ENCODE measurements at places on chromosomes 5 and 9.

DNA sequence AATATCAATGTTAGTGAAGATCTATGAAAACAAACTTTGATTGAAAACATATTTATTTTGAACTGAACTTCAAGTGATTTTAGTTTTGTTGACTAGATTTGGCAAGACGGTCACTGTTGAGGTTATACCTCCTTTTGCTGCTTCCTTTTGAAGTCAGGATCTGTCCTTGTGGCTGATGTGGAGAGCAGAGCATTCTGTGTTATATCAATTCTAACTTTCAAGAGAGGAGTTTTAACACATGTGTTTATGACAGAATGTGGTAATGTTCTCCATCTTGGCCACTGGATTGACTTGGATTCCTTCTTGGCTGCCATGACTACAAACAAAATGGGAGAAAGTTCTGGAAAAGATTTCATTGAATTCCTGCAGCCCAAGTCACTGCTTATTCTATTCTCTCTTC is 104.0 kb upstream of the ACTBL2 start:
- DNase-seq: no peak

GRCh38 chr5:86665984-86666760 is 48.4 kb downstream of the COX7C start:
- no peak for DNase-seq

DNA sequence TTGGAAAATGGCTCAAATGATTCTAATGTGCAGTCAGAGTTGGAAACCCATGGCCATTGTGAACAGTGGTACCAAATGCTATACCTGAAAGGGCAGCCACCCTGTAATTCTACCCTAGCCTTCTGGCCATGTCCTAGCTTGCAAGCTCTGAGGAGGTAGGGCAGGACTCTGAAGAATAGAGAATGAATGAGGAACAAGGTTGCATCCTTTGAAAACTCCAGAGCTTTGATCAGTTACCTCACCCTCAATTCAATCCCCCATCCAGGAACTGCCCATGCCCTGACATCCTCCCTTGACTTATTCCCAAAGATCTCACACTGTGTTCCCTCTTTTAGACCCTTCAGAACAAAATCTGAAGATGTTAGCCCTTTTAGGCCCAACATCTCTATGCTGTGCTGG is 17.8 kb upstream of the ERMP1 start:
- DNase-seq: no peak

GRCh38 chr9:135376511-135377265 is 102.9 kb upstream of the PPP1R26 start:
- no peak for DNase-seq

DNA sequence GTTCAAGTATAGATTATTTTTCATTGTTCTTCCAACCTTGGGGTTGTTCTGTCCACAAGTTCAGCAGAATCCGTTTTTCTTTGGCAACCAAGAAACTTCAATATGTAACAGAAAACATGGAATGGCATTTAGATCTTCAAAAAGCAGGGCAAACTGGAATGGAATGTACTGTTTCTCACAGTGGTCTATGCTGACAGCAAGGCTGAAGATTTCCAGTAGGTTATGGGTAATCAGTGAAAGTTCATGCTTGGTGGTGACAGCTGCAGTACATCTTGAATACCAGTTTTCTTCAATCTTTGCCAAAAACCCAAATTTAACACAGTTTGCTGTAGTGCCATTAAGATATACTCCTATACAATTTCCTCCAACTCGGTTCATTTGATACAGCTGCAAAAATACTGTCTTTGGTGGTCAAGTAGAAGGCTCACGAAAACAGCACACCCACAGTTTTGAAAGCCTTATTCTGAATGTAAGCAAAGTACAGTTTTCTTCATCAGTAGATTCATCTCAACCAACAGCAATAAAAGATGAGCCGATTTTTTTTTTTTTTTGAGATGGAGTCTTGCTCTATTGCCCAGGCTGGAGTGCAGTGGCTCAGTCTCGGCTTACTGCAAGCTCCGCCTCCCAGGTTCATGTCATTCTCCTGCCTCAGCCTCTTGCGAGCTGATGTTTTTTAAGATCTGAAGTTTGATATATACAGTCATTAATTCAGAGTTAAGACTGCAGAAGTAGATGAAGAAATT is 4.9 kb downstream of the TRIM52 start:
- DNase-seq: no peak

- no peak for DNase-seq
These were observed 538.9 kb downstream of the BNC2 start for GRCh38 chr9:16331527-16331926.

GRCh38 chr5:14249258-14250082 is 106.3 kb downstream of the TRIO start:
- no peak for DNase-seq

GRCh38 chr9:4050916-4051315 is 249.0 kb downstream of the GLIS3 start:
- no peak for DNase-seq

DNA sequence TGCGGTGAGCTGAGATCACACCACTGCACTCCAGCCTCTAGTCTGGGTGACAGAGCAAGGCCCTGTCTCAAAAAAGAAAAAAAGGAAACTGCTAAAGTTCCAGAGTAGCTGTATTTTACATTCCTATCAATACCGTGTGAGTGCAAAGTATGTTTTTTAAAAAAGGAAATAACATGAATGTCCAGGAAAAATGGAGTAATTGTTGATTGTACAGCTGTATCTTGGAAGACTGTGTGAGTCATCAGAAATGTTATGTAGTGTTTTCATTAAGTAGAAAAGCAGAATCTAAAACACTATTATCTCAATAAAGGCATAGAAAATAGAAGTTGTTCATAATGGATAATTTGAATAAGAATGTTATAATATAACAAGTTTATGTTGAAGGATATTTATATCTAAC is 53.9 kb downstream of the ZCCHC7 start:
- DNase-seq: peak; percentile 22

GRCh38 chr5:134101686-134102439 is 12.6 kb upstream of the TCF7 start:
- DNase-seq: peak; percentile 28

DNA sequence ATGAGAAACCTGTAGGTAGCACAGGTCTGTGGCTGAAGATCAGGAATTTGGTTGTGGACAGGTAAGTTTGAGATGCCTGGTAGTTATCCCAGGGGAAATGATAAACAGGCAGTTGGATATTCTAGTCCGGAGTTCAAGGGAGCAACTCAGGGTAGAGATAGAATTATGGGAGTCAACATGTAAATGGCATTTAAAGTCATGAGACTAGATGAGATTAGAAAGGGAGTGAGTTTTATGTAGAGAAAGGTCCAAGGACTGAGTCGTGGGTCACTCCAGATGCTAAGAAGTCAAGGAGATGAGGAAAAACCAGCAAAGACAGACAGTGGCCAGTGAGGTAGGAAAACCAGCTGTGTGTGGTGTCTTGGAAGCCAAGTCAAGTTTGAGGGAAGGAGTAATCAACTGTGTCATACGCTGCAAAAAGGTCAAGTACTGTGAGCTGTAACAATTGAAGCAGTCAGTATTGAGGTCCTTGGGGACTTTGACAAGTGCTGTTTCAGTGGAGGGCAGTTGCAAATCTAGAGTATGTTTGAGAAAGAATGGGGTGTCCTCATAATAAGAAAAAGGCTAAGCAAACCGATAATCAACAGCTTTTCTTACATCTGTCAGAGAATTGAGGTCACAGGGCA is 18.2 kb downstream of the GNPDA1 start:
- DNase-seq: no peak

- no peak for DNase-seq
These were observed 287.1 kb upstream of the ZNF462 start for GRCh38 chr9:106575823-106576222.

- no peak for DNase-seq
These were observed 35.0 kb upstream of the SEMA4D start for GRCh38 chr9:89532944-89533343.

Data from fibroblast of upper back skin (primary cell).